GM06990 (cell line): ENCODE measurements at places on chromosomes 1 and 21.
A peak's percentile ranks its signal among the peaks of the same experiment; 100 is the strongest.

DNA sequence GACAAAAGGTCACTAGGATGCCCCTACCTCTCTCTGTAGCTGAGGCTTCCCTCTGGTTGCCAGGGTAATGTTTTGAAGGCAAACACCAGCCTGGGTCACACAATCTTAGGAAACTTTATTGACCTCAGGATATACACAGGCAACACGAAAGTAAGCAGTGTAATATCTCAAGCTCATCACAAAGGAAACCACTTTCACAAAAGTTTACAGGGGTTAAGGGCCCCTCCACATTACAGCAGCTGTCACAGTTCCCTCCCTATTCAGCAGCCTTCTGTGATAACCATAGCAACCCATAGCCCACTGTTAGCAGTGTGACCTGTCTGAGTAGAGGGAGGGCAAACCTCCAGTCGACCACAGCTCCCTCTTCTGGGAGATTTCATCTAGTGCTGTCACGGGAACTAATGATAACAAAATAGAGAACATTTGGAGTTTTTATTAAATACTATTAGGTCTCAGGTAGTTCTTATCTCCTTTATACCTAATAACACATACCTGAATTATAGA, 149.8 kb downstream of the PTPRC start:
- DNase-seq, result peak; percentile 29

GRCh38 chr1:21143752-21144151, 32.9 kb downstream of the EIF4G3 start:
- no peak for DNase-seq

DNA sequence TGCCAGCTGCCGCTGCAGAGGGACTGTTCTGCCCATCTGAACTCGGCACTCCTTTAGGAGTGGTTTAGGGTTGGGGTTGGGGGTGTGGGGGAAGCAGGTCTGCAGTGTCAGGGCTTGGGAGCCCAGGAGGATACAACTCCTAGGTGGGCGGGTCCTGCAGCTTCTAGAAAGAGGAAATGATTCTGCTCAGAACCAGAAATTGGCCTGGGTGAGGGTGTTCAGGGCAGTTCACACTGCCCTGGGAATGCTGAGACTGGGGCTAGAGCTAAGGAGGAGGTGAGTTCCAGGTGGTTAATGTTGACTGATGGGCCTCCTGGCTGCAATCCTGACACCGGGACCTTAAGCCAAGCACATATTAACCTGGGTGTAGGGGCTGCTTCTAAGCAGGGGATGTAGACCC, 4.8 kb upstream of the SLC26A9 start:
- no peak for DNase-seq

- DNase-seq, result no peak
Measured at GRCh38 chr1:62057641-62058290, 136.9 kb upstream of the L1TD1 start.

DNA sequence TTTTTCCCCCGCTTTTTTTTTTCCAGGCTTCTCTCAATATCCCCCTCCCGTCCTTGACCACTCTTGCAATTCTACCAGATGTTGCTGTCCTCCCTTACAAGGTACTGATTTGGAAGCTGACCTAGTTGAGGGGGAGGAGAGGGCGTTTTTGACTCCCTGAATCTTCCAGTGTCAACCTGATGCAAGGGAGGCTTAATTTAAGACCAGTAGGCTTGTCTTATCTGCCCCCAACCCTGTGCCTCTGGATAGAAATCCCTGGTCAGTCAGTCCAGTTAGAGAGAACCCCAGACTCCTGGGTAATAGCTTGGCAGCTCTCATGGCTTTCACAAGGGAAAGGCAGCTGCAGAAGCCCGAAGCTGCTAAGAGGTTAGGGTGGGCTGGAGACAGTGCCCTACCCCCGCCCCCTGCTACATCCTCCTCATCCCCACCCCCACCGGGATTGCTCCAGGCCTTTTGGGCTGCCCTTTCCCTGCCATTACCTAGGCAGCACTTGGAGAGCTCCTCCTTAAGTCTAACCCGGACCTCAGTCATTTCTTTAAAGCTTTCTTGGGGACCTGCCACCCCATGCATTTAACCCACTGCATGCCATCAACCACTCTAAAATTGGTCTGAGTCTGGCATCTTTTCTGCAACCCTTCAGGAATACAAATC, 3.6 kb downstream of the ACKR1 start:
- no peak for DNase-seq

DNA sequence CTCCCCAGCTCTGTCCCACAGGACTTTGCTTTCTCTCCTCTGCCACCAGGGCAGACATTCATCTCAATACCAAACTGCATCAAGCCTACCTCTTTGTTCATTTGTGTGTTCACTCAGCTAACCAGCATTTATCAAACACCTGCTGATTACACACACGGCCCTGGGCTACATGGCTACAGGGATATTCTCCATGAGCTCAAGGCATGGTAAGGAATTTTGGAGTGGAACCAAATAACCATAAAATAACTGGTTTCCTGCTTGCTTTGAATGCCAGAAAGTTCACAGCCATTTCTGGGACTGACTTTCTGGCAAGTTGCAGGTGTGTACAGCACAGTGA, 54.6 kb downstream of the LDLRAD2 start:
- DNase-seq, result no peak

- no peak for DNase-seq
Measured at GRCh38 chr21:26936641-26937040, 30.2 kb downstream of the ADAMTS5 start.
